ENCODE measurements at places on chromosomes 5 and 9.

GRCh38 chr5:89342106-89342876 lies 459.3 kb upstream of the MEF2C start:
- DNase-seq = no peak

DNA sequence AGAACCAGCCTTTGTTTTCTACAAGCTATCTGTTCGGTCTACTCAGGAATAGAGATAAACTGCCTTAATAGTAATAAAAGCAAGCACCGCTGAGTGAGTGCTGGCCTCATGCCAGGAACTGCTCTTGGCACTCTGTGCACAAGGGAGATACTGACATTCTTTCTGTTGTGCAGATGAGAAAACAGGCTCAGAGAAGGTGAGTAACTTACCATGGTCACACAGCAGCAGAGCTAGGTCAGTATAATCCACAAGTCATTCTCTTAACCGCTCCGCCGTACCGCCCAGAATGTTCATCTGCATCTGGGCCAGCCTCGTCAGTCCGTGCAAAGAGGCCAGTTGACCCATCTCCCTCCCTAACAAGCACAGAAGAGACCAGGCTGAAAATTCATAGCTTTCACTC lies 27.4 kb downstream of the QRFP start:
- no peak for DNase-seq

DNA sequence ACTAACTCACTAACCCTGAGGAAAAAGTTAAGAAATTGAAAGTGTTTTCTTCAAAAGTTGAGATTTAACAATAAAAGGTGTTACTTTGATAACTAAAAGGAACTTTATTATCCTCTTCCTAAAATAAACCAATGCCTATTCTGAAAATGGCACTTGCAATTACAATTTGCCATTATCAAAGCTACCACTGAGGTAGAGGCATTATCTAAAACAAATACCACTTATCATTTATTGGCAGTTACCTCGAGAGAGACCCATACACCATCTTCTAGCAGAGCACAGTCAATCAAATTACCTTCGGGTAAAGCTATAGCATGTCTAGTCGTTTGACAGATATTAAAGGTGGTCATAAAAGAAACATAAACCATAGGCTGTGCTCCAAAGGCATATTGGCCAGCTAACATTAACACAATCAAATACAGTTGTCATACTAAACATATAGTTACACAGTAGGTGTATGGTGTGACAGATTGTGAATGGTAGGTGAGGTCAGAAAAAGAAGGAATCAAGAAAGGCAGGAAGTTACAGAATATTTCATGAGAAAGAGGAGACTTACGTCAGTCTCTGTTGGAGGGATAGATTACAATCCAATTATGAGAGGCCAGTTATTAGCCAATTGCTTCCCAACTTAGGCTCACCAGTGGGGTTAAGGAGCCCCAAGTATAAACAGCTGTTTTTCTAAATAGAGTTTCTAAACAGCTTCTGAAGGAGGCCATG lies 56.3 kb downstream of the VCAN start:
- no peak for DNase-seq

DNA sequence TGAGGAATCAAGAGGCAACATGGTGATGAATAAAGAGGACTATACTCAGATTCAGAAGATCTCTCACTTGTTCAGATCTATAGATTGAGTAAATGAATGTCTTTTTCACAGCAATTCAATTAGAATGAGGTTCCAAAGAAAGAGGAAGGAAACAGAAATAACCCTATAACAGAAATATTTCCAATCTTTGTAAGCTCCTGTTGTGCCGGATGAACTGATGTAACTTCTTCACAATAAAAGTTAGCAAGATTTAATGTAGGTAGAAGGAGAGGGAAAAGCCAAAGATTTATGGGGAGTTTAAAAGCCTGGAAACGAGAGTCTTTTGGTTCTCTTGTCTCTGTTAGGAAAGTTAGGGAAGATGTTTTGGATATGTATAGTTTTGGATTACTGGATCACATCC lies 92.1 kb downstream of the PBX3 start:
- DNase-seq = no peak

GRCh38 chr5:59810041-59810440 lies 83.5 kb downstream of the PDE4D start:
- DNase-seq = peak; percentile 68

DNA sequence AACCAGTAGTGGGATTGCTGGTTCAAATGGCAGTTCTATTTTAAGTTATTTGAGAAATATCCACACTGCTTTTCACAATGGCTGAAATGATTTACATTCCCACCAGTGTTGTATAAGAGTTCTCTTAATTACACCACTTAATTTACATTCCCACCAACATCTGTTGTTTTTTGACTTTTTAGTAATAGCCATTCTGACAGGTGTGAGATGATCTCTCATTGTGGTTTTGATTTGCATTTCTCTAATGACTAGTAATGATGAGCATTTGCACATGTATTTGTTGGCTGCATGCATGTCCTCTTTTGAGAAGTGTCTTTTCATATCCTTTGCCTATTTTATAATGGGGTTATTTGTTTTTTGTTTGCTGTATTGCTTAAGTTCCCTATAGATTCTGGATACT lies 688.3 kb downstream of the PRR16 start:
- no peak for DNase-seq
